ENCODE measurements at places on chromosomes 7 and 10. TPM values are rescaled to one million over a fixed set of nuclear protein-coding genes. Genes with fewer than 3 reads are reported as not detected.

TMEM60 gene
- total RNA-seq = 9.5 TPM

LBX1 gene
- not detected for total RNA-seq

WNT8B gene
- 0.45 TPM for total RNA-seq

HPS1 gene
- 22.8 TPM for total RNA-seq

CYP3A4 gene
- 0.14 TPM for total RNA-seq

TRA2A gene
- 85.8 TPM for total RNA-seq

PROSER2 gene
- 0.55 TPM for total RNA-seq

CFAP43 gene
- not detected for total RNA-seq

GIMAP7 gene
- 32.2 TPM for total RNA-seq

GRID1 gene
- not detected for total RNA-seq

MUC3A gene
- 0.31 TPM for total RNA-seq

ABCB4 gene
- total RNA-seq = not detected

HHEX gene
- total RNA-seq = not detected

SSBP1 gene
- 174 TPM for total RNA-seq

TET1 gene
- total RNA-seq = 0.82 TPM

All from activated naive CD4-positive, alpha-beta T cell treated with anti-CD3 and anti-CD28 coated beads, Interleukin-2, amount 50 U/mL, for 72 hours (primary cell).